EH (cell line): ENCODE measurements at places on chromosomes 3 and 15.

GRCh38 chr15:100311154-100311625 is 30.6 kb downstream of the ADAMTS17 start:
- DNase-seq: no peak

DNA sequence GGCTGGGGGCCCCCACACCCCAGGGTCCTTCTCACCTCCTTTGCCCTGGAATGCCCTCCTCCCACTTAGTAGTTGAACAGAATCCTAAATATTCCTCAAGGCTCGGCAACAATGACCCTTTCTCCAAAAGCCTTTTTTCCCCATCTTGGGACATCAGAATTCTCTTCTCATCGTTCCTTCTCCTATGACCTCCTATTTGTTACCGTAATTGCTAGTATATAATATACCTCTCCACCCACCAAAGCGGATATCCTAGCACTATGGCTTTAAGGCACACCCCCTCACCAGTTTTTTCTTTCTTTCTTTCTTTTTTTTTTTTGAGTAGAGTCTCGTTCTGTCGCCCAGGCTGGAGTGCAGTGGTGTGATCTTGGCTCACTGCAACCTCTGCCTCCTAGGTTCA is 16.8 kb downstream of the HDAC11 start:
- no peak for DNase-seq

DNA sequence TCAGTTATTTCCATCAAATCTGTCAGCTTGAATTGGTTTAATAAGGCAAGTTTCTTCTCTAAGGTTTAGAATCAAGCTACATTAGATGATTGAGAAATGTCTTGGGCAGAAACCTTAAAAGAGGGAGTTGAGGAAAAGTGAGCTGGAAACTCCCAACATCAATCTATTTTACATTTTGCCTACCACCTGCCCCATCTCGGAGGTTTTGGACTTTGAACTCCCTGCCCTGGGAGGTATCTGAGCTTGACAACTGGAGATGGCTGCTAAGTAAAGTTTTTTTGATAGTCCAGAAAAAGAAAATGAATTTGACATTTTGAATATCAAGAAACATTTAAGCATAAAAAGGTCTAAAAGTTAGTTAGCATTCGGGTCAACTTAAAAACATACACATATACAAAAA is 234.2 kb downstream of the NFKBIZ start:
- DNase-seq: no peak

DNA sequence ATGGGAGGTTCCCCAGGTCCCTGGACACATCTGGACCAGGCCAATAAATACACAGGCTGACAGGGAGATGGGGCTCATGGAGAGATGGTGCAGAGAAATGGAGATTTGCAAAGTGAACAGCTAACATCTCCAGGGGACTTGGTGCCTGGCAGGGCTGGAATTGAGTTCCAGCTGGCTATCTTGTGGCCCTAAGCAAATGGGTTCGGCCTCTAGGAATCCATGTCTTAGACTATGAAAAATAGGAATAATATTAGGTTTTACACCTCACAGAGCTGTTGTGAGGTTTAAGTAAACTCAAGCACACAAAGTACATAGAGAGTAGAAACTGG is 82.9 kb upstream of the SPATA12 start:
- DNase-seq: no peak

- peak; percentile 88 for DNase-seq
These were observed 179.0 kb upstream of the PFN2 start for GRCh38 chr3:150149651-150150051.

- no peak for DNase-seq
These were observed 117.1 kb downstream of the MTHFS start for GRCh38 chr15:79779746-79780145.

DNA sequence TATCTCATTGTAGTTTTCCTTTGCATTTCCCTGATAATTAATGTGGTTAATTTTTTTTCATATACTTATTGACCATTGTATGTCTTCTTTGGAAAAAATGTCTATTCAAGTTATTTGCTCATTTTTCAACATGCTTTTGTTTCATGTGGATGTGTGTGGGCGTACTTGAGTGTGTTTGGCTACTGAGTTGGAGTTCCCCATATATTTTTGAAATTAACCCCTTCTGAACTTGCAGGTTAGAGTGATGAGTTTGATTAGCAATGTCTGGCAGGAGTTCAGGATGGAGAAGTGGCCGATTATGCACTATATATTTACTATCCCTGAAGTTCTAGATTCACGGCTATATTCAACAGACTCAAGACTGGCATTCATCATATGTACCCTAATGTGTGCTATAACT is 250.4 kb upstream of the TTC14 start:
- DNase-seq: no peak

DNA sequence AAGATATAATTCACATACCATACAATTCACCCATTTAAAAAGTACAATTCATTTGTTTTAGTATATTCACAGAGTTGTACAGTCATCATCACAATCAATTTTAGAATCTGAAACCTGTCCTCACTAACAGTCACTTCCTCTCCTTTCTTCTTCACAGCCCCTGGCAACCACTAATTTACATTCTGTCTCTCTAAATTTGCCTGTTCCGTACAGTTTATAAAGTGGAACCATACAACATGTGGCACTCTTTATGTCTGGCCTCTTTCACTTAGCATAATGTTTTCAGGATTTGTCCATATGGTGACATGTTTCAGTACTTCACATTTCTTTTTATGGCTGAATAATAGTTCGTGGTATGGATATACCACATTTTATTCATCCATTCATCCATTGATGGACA is 22.7 kb downstream of the ERICH6 start:
- DNase-seq: no peak

DNA sequence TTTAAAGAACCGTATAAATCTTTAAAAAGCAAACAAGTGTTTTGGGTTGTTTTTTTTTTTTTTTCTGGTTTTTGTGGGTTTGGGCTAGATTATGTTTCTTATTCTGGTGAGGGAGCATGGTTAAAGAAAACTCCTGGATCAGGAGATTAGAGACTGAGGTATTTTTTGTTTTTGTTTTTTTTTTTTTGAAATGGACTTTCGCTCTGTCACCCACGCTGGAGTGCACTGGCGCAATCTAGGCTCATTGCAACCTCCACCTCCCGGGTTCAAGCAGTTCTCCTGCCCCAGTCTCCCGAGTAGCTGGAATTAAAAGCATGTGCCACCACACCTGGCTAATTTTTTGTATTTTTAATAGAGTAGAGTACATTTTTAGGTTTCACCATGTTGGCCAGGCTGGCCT is 95.2 kb downstream of the SLMAP start:
- DNase-seq: no peak

DNA sequence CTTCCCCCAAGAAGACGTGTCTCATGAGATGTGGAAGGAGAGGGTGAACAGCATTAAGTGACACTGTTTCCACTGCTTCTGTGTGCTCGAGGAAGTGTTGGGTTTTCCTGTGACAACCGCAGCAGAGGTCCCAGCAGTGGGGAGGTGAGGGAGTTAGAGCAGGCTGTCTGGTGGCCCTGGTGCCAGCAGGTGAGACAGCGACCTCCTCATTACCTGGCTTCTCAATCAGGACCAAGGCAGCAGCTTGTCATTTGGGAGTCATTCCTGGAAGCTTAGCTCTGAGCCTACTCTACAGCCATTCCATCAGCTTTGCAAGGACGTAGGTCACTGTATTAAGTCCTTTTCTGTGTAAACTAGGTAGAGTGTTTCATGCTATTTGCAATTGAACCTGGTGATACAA is 63.3 kb upstream of the RGMA start:
- DNase-seq: no peak

GRCh38 chr3:47578691-47579632 is at the start of gene CSPG5:
Gene CSPG5, minus strand, starts transcription at chr3:47578865. Its CDS starts 172 bp downstream, at chr3:47578693.
- DNase-seq: peak; percentile 18

- peak; percentile 28 for DNase-seq
These were observed 426 bp downstream of the PRKCD start for GRCh38 chr3:53161450-53161819.

- DNase-seq: peak; percentile 91
These were observed at the start of gene B4GALT4 for GRCh38 chr3:119240591-119241434. Gene B4GALT4, minus strand, starts transcription at chr3:119240878. Its CDS starts 10,779 bp downstream, at chr3:119230099.

DNA sequence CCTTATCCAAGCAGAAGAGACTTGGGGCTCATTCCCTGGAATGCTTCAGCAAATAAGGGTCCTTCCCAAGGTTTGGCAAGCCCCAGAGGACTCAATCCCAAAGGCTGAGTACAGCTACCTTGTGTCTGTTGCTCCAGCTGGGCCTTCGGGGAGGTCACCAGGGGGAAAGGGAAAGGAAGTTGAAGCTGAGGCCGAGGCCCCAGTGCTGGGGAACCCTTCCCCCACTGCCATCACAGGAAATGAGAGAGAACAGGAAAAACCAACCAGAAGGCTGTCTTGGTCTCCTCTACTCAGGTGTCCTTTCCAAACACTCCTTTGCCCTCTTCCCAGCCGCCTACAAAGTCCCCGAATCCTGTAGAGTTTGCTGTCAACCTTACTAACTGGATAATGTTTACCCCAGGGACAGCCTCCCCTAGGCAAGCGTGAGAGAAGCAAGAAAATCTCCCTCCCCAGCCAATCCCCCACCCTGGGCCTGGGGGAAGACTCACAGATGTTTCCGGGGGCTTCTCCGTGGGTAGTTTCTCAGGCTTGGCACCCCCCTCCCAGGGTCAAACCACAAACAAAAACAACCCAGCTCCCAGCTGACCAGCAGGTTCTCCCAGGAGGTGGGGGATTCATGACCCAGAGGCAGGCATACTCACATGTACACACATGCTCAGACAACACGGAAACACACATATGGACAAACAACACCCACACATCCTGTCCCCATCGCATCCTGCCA is 5.5 kb downstream of the CSRNP1 start:
- DNase-seq: peak; percentile 68

DNA sequence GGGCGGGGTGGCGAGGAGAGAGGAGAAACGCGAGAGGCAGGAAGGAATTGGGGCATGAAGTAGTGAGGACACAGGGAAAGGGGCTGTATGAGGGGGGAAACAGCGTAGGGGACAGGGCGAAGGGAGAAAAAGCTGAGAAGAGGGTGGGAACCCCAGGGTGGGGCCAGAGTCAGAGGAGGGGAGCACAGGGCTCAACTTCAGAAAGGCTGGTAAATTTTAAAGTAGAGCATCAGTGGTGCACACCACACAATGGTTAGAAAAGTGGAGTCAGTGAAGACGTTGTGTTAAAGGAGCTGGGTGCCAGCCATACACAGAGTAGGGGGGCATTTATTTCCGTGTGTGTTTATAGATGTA is 3.0 kb upstream of the RPP25 start:
- no peak for DNase-seq

DNA sequence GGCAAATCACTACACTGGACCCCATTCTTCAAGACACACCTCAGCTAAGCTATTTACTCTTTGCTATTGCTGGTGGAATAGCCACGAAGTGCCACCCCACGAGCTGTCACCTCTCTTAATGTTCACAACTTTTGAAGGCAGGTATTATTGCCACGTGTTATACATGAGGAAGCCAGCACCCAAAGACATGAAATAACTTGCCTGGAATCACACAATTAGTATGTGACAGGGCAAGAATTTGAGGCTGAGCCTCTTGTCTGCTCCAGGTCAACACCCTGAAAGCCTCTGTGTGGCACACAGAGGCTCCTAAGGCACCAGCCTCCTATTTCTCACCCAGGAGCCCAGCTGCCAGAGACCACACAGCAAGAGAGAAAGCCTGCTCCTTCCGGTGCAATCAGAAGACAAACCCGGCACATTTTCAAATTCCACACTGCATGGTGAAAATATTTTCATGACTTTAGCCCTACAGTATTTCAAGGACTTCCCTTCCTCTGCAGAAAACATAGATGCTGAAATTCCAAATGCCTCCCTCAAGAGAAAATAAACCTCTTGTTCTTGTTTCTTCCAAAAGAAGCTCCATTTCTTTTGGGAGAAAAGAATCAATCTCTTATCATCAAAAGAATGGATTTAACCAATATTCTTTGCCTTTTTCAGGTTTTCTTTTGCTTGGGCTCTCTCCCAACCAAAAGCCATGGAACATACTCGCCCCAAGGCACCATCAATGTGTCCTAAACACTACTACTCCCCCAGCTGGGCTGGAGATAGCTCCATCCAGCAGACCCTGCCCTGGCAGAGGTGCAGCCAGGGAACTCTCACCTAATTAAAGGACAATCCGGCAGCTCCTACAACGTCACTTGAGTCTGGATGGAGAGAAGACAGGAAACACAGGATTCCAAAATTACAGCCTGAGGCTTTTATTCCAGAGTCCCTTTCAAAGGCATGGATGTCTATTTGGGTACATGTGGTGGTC is 84.7 kb upstream of the THBS1 start:
- DNase-seq: peak; percentile 86

DNA sequence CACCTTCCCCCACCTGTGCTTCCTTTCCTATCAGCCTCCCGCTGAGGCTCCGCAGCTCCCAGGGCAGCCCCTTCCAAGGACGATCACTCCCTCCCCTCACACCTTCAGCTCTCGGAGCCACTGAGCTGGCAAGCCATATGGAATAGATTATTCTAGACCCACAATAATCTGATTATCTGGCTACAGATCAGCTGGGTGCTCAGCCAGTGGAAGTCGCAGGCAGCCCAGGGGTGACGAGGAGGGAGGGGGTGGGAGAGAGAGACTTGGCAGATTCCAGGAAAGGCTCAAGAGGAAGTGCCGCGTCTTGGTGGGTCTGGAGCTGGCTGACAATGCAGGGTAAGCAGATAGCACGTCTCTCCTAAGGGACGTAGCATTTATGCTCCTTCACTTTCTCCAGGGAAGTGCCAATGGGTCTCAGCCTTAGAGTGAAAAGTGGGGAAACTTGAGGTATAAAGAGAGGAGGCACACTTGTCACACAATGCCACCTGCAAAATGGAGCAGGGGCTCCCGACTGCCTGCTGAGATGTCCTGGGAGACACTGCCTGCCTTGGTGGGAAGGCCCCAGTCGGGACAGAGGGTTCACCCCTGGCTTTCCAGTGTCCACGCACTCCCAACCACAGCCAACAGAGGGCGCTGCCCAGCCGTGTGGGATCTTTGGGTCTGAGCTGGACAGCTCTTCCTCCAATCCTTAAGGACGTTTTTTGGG is 9.4 kb upstream of the MESP1 start:
- DNase-seq: peak; percentile 73

- DNase-seq: peak; percentile 43
These were observed 81.5 kb upstream of the KCNMB2 start for GRCh38 chr3:178454726-178455125.

DNA sequence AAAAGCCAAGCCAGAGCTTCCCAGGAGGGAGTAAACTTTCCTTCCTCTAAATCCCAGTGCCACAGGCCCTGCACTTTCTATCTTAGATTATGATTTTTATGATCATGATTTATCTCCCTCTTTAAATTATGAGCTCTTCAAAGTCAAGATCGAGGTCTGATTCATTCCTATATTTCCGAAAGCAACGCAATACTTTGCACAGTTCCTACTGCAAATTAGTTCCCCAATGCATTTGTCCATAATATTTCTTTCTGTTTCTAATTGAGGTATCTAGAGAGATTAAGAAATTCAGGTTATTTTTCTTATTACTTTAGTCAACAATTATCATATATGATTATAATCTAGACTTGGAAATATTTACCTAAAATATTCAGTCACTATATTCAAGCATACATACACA is 173.1 kb upstream of the LPP start:
- no peak for DNase-seq

- no peak for DNase-seq
These were observed 144.5 kb downstream of the RPLP1 start for GRCh38 chr15:69597061-69597592.

DNA sequence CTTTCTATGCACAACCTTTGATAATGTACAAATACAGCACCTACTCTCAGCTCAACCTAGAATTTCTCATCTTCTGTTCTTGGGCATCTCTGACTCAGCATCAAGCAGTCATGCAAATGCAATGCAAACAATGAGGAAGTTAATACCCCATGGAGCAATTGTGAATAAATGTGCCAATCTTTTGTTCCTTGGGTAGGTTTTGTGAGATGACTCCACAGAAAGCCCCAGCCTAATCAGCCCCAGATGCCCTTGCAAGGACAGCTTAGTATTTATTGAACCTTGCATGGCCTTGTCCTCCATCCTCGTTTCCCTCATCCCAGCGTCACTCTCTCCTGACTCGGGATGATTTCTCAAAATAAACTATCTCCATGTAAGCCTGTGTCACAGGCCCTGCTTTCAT is 494.7 kb upstream of the NECTIN3 start:
- peak; percentile 98 for DNase-seq
